ENCODE measurements at places on chromosomes 5 and 9.

- DNase-seq = no peak
Measured at GRCh38 chr5:124824637-124825158, 78.3 kb upstream of the ZNF608 start.

- DNase-seq = no peak
Measured at GRCh38 chr9:88189371-88189770, 51.1 kb upstream of the SPATA31C2 start.

- no peak for DNase-seq
Measured at GRCh38 chr9:133139246-133140173, 18.5 kb upstream of the RALGDS start.

GRCh38 chr9:134846187-134846586 lies 34.4 kb upstream of the FCN2 start:
- DNase-seq = no peak

DNA sequence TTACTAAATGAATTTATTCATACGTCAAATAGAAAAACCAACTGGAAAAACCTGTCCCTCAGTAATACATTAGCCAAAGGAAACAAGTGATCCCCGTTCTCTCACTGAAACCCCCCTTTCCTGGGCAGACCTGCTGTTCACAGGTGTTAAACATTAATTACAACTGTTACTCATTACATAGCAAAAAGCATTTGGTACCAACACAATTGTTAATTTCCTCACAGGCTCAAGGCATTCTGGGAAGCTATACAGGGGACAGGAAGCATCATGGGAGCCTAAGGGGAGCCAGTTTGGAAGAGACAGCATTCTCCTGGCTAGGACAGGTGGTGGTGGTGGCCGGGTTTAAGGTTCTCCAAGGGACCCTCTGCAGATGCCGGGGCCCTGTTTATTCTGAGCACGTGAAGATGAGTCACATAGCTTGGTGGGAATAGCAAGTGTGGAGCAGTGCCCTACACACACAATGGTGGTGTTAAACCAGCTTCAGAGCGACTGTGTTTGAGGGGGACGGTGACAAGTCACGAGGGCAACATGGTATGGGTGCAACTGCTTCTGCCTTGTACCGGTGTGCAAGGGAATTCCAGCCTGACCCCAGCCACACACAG lies 62.6 kb upstream of the SLC25A51 start:
- no peak for DNase-seq

- no peak for DNase-seq
Measured at GRCh38 chr5:41918105-41918504, 7.0 kb upstream of the FBXO4 start.

DNA sequence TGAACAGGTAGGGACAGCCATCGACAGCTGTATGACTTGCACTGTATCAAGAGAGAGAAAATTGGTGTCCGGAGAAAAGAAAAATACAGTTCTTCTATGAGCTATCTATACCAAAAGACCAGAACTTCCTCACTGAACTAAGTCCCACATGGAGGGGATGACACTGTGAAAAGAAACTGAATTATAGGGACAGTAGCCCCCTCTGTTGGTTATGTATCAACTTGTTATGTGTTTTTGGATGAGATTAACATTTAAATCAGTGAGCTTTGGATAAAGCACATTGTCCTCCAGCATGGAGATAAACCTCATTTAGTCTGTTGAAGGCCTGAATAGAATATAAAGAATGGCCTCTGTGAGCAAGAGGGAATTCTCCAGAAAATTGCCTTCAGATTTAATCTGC lies 176.6 kb upstream of the SH3GL2 start:
- no peak for DNase-seq

- no peak for DNase-seq
Measured at GRCh38 chr5:7869474-7870136, 657 bp downstream of the MTRR start.

GRCh38 chr5:130155345-130156011 lies 251.2 kb downstream of the CHSY3 start:
- DNase-seq = no peak

DNA sequence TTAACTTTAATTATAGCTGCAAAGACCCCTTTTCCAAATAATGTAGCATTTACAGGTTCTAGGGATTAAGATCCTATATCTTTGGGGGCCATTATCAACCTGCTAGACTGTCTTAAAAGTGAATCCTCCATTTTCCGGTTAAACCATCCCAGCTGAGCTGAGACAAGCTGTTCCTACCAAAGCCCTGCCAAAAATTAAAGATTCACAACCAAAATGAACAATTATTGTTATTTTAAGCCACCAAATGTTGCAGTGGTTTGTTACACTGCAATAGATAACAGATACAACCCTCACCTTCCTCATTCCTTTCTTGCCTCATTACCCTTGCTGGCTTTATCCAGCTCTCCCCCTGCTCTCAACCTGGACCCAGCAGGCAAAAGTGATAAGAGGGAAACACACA lies 343.4 kb downstream of the CDK5RAP2 start:
- DNase-seq = no peak
